ENCODE measurements at places on chromosomes 3 and 15.

- no peak for DNase-seq
Measured at GRCh38 chr3:157107644-157108133, 52.3 kb downstream of the CCNL1 start.

- DNase-seq, result no peak
Measured at GRCh38 chr3:123653221-123653682, 68.4 kb upstream of the HACD2 start.

GRCh38 chr15:27576576-27576975 lies 522.5 kb downstream of the OCA2 start:
- no peak for DNase-seq

DNA sequence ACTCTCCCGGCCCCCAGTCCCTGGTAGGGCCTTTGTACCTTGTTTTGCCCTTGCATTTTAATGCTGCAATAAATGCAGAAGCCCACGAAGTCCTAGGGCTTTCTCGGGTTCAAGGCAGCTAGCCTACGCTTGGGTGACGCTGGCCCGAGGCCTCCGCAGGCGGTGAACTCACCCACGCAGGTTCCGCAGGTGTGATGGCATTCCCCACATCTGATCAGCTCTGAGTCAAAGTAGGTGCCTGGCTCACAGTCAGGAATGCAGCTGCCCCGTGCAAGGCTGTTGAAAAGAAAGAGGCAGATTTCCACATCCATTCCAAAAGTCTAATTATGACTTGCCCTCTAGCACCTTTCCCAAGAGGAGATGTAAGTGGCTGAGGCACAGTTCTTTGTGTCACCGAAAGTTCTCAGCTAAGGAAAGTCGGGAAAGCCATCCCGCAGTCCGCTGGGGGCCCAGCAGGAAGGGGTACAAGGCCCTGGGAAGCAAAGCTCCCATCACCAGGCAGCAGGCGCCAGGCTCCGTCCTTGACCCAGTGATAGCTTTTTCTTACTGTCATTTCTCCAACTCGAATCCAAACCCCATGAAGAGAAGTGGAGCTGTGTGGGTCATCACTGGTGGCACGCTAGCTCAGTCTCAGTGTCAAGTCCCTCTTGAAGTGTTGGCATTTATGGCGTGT lies 23.2 kb upstream of the SNRPA1 start:
- no peak for DNase-seq

GRCh38 chr15:77568014-77568972 lies 64.4 kb downstream of the LINGO1 start:
- DNase-seq, result no peak

DNA sequence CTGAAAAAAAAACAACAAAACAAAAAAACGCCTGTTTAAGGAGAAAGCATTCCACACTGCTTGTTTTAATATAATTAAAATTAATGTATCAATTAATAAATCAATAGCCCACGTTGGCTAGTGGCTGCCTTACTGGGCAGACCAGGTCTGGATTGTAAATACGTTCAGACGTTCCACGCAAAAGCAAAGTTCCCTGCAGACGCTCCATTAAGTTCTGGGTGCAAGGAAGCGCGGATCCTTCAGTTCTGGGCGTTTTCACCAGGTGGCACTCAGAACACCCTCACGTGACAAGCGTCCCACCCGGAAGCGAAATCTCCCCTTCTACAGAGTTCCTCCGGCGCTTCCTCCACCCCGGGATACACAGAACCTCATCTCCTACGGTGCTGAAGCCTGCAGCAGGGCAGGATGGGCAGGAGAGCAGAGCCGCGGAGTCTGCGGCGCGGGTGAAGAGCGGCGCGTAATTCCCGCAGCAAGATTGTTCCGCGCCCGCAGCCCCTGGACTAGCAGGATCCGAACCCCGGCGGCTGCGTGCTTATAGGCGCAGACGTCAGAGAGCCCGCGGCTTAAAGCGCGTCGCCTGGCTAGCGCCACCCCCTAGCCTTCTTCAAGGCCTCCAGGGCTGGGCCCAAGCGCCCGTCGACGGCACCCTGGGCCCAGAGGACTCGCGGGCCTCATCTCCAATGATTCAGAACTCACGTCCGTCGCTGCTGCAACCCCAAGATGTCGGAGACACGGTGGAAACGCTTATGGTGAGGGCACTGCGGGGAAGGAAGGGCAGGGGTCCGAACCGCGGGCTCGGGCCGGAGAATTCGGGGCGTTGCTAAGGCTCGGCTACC lies at the start of gene SLC25A38:
Gene SLC25A38, plus strand, starts transcription at position 326 of the 836 bp plus-strand sequence. Its CDS starts 355 bp downstream, at position 681.
- DNase-seq, result peak; percentile 93

DNA sequence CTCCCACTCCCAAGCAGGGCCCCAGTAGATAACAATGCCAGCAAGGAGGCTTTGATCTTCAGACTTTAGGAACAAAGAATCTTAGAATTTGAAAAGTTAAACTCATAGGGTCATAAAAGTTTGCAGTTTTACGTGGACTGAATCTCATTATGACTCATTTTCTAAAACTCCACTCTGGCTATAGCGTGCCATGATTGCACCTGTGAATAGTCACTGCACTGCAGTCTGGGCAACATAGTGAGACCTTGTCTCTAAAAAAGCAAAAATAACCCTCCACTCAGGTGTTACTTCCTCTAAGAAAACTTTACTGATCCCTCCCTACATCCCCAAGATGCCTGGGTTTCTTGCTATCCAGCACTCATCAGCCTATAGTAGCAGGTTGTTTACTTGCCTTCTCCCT lies 104.5 kb downstream of the IL20RB start:
- no peak for DNase-seq

GRCh38 chr3:25782938-25783660 lies at the start of gene NGLY1:
Gene NGLY1, minus strand, starts transcription at chr3:25783443. Its CDS starts 53 bp downstream, at chr3:25783390.
- DNase-seq, result peak; percentile 82

GRCh38 chr15:47431501-47431900 lies 285.8 kb upstream of the SEMA6D start:
- no peak for DNase-seq

GRCh38 chr3:63992516-63993209 lies 30.6 kb downstream of the PSMD6 start:
- DNase-seq, result no peak

- no peak for DNase-seq
Measured at GRCh38 chr3:57974796-57975388, 33.3 kb upstream of the FLNB start.

- no peak for DNase-seq
Measured at GRCh38 chr3:117003501-117003900, 293.9 kb downstream of the TUSC7 start.

GRCh38 chr3:113097960-113098447 lies 107.2 kb downstream of the GTPBP8 start:
- no peak for DNase-seq

- no peak for DNase-seq
Measured at GRCh38 chr3:166388321-166388720, 551.1 kb upstream of the BCHE start.

DNA sequence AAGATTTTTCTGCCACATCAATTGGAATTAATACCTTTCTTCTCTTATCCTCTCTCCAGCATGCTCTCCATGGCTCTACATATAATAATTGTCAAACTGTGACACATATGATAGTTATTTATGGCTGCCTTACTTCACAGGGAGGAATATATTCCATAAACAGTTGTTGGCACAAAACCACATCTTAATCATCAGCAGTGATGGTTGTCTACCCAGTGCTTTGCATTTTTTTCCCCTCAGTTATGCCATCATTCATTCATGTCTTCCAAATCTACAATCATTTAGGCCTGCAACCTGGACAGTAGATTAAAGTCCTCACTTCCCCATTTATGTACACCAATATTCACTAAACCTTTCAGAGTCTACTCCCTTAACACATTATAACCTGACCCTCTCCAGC lies 107.7 kb downstream of the THRB start:
- DNase-seq, result no peak

GRCh38 chr3:101642441-101642840 lies 34.5 kb downstream of the ZBTB11 start:
- peak; percentile 30 for DNase-seq

GRCh38 chr3:174098746-174099145 lies 701.2 kb downstream of the NLGN1 start:
- DNase-seq, result no peak

DNA sequence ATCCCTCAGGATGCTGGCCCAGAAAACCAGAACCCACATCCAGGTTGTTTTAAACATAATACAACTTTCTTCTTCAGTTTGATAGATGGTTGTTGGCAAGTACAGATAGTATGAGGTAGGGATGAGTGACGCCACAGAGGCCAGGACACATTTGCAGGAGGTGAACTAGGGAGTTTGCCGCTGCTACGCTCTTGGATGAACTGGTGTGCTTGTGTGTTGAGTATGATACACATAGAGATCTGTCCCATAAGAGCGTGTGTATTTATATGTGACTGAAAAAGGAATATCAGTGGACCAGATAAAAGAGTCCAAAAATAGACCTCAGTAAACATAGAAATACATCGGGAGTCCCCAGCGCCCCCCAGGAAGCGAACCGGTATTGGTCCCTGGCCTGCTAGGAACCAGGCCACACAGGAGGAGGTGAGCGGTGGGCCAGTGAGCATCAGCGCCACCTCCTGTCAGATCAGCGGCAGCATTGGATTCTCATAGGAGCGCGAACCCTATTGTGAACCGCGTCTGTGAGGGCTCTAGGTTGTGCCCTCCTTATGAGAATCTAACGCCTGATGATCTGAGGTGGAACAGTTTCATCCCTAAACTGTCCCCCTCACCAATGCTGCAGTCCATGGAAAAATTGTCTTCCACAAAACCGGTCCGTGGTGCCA lies 98.1 kb downstream of the LRRK1 start:
- DNase-seq, result no peak

- DNase-seq, result no peak
Measured at GRCh38 chr15:72033285-72033684, 84.7 kb downstream of the MYO9A start.

DNA sequence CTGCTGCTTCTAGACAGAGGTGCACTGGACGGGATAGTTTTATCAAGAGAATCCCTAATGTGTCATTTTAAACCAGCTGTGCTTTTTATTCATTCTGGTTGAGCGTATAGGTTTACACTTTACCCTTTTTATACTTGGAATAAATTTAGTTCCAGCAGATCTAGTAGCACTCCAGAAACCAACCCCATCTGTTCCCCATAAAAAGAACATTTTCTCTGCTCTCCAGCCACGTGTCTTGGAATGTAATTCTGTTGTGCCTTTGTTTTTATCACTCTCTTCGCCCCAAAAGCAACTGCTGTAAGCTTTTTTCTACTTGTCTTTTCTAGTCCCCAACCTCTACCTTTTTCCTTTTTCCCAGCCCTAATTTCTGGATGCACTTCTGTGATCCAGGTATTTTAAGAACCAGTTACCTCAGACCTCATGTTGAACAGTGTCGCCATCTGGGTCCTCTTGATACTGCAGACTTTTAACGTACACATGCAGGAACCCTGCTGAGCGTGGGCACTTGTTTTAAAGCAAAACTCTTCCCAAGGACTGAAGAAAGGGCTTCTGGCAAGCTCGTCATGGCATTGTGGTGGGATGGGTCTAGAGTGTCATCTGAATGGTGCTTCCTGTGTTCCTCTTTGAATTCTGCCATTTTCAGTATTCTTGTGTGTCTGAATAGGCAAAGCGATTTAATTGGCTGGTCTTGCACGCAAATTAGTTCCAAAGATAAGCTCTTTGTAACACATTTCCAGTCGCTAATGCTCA lies 5.7 kb upstream of the EXOG start:
- no peak for DNase-seq

- DNase-seq, result no peak
Measured at GRCh38 chr3:29385046-29385830, 104.4 kb downstream of the RBMS3 start.

DNA sequence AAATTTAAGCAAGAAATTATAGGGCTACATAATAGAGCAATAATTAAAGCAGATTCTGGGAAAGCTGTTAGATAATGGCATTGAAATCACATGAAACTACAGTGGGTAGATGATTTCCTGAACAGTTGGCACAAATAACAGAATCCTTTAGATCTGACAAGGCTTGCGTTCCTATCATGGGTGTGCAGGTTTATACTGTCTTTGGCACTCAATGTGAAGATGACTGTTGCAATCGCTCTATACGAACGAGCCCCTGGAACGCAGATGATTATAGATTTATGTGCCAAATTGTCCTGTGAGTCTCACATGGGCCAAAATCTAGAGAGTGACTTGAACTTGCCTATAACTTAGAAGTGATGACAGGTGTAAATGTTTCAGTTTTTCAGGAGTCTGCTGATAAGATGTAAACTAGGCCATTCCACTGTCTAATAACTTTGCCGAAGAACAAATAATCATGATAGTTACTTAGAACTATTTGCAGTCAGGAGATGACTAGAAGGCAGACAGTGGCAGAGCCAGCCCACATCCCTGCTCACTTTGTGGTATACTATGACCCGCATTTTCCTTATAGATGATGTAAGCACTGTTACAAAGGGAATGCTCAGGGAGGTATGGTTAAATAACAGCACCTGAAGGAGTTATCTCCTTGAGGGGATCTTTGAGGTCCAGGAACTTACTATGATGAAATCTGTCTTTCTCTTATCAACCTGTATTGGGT lies 30.5 kb upstream of the TRPC1 start:
- peak; percentile 71 for DNase-seq

GRCh38 chr3:133506215-133506901 lies 67.1 kb upstream of the CDV3 start:
- DNase-seq, result no peak

GRCh38 chr15:39312984-39313383 lies 267.9 kb upstream of the THBS1 start:
- DNase-seq, result peak; percentile 62

- no peak for DNase-seq
Measured at GRCh38 chr3:53595660-53596059, 101.2 kb downstream of the CACNA1D start.

- peak; percentile 96 for DNase-seq
Measured at GRCh38 chr3:67017211-67017610, 19.1 kb downstream of the KBTBD8 start.

DNA sequence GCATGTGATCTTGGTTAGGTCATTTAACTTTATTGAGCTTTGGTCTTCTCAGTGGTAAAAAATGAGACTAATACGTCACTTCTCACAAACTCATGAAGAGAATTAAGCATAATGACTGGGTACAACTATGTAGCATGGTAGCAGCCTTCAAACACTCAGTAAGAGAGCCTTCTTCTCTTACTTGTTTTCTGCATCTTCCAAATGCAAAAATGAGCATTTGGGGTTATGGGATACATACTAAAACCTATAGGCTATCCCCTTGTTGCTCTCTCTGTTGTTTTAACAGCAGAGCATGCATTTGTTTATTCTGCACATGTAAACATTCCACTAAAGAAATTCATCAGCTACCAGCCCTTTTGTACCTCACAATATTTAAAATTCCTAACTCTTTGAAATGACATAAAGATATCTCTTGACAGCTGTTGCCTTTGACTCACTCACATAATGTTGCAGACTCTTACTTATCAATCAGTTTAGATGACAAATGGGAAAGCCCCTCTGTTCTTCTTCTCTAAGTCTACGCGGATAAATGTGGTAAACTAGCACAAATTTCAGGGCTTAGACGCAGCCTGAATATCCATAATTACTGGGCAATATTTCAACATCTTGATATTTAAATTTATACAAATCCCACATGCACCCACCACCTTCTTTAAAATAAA lies 327.3 kb upstream of the SATB1 start:
- no peak for DNase-seq

GRCh38 chr3:157030712-157031111 lies 129.2 kb downstream of the CCNL1 start:
- DNase-seq, result no peak

All from hematopoietic multipotent progenitor cell treated with erythropoietin and hydrocortisone succinate and interleukin-3 and kit ligand, for 8 days (in vitro differentiated cells).